ENCODE measurements at places on chromosomes 13 and 19.

GRCh38 chr13:44303681-44304432 is 69.8 kb upstream of the SERP2 start:
- DNase-seq: peak; percentile 84

GRCh38 chr13:73633817-73634460 is 500.3 kb downstream of the KLF12 start:
- peak; percentile 48 for DNase-seq

GRCh38 chr13:27933580-27934328 is 14.0 kb downstream of the PDX1 start:
- no peak for DNase-seq

DNA sequence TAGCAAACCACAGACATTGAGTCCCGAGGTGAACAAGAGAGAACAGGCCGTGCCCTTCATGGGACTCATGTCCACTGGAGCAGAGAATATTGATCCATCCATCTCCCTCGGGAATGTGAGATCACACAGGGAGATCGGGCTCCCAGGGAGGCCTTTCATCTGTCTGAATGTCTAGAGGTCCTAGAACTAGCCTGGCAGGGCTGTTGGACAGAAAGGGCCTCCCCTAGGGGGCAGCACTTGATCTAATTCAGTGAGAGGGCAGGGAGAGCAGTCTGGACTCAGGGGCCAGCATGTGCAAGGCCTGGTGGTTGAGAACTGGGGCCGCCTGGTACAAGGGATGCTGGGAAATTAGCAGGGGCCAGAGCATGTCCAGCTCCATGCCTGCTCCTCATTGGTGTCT is 4.3 kb downstream of the RUVBL2 start:
- DNase-seq: no peak

DNA sequence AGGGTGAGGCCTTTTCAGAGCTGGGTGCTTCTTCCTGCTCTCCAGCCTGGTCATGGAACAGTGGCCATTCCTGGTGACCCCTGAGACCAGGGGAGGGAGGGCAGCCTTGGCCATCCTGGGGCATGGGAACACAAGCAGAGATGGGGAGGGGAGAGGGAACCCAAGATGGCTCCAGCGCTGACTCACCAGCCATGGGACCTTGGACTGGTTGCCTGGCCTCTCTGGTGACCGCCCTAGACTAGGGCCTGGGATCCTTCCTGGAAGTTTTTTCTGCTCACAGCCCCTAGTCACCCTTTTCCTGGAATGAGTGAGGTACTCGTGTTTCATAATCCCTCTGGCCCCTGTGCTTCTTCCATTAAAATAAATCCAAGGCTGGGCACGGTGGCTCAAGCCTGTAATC is 3.3 kb upstream of the OPA3 start:
- DNase-seq: no peak

- no peak for DNase-seq
Measured at GRCh38 chr19:50288954-50289353, 40.2 kb downstream of the KCNC3 start.

DNA sequence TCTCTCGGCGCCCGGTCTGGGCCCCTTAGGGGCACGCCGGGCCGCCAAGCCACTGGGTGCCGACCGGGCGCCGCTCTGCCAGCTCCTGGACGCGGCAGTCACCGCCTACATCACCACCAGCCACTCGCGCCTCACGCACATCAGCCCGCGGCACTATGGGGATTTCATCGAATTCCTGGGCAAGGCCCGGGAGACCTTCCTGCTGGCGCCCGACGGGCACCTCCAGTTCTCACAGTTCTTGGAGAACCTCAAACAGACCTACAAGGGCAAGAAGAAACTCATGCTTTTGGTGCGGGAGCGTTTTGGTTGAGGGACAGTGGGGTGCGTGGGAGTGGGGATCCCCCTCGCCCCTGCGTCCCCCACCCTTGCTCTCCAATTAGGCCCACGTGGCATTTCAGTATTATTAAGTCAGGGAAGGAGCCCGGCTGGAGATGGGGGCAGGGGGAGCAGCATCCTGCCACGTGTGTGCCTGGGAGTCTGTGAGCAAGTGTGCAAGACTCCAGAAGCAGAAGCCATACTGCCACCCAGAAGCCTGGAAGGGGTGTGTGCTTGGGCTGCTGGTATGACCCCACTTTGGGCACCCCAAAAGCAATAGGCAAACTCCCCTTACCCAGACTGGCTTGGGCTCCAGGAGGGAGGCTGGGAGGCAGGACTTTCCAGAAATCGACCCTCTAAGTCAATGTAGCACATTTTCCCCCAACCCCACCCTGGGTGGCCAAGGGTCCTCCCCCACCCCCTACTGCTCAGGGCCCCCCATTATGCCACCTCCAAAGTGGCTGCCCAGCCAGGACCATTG is 35.7 kb downstream of the ZSWIM4 start:
- no peak for DNase-seq

DNA sequence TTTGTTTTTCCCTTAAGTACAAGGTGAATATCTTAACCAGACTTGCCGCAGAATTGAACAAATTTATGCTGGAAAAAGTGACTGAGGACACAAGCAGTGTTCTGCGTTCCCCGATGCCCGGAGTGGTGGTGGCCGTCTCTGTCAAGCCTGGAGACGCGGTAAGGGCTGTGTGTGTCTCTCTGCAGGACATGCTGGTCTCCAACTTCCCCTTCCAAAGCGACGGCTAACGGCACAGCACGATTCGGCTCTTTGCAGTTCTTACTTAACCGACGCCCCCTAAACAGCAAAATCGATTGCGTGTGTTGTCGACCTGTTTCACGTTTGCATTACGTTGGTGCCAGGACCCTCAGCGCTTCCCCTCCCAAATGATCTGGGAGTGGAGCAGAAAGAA is 73.2 kb downstream of the GGACT start:
- no peak for DNase-seq

- DNase-seq: no peak
Measured at GRCh38 chr13:49419276-49419675, 24.6 kb downstream of the CAB39L start.

- DNase-seq: no peak
Measured at GRCh38 chr13:30353060-30353459, 45.7 kb upstream of the KATNAL1 start.
